ENCODE measurements at places on chromosomes 2 and 18.

DNA sequence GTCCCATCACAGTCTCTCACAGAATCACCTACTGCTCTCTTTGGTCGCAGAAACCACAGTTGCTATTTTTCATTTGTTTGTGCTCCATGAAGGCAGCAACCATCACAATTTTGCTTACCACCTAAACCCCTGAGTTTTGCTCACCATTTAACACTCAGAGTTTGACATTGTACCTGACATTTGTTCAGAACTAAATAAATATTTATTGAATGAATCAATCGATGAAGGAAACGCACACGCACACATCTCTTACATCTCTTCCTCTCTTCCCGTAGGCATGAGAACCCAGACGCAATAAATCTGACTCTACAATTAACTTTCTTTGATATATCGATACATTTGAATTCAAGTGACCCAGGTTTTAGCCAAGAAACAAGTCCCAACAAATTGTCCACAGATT is 105.5 kb upstream of the RNF152 start:
- DNase-seq, result no peak

DNA sequence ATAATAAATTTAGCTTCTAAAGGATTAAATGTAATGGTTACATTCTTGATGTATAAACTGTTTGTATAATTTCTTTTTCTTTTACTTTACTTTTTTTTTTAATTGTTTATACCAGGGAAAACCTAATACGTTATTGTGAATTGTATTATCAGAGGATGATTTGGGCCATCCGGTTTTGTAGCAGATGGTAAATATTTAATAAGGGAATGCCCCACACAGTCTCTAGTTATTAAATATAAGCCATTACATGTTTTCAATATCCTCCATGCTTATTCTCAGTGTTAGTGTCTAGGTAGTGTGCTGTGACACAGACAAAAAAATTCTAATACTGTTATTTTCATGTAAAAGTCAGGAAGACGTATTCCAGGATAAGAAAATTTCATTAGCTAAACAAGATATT is 553.9 kb downstream of the ZNF804A start:
- no peak for DNase-seq

DNA sequence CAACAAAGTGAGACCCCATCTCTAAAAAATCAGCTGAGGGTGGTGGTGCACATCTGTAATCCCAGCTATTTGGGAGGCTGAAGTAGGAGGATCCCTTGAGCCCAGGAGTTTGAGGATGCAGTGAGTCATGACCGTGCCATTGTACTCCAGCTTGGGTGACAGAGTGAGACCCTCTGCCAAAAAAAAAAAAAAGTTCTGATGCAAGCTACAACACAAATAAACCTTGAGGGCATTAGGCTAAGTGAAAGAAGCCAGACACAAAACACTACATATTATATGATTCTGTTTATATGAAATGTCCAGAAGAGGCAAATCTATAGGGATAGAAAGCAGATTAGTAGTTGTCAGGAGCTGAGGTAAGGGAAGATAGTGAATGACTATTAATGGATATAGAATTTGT is 13.0 kb downstream of the YWHAQ start:
- DNase-seq, result no peak

DNA sequence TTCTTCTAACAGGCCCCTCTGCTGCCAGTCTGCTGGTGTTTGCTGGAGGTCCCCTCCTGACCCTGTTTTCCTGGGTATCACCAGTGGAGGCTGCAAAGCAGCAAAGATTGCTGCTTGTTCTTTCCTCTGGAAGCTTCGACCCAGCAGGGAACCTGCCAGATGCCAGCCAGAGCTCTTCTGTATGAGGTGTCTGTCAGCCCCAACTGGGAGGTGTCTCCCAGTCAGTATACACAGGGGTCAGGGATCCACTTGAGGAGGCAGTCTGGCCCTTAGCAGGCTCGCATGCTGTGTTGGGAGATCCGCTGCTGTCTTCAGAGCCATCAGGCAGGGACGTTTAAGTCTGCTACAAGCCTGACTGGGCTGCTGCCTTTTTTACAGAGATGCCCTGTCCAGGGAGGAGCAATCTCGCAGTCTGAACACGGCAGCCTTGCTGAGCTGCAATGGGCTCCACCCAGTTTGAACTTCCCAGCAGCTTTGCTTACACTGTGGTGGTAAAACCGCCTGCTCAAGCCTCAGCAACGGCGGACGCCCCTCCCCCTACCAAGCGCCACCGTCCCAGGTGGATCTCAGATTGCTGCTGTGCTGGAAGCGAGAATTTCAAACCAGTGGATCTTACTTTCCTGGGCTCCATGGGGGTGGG is 29.9 kb downstream of the CHCHD5 start:
- DNase-seq, result no peak

DNA sequence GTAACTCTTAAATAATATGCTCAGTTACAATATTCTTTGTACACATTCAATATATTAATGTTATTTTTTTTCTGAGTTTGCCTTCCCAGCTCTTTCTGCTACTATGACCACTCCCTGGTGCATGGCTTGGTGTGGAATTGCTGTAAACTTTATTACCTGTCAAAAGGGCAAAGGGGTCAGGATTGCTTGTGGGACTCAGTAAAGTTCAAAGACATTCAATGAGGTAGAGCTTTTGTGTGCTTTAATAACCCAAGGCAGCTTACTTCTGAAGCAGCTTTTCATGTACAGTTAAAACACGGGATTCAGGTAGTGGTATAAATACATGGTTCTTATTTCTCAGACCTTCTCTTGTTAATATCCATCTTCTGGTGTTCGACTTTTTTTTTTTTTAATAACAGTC is 132.8 kb downstream of the MEIS1 start:
- DNase-seq, result no peak

DNA sequence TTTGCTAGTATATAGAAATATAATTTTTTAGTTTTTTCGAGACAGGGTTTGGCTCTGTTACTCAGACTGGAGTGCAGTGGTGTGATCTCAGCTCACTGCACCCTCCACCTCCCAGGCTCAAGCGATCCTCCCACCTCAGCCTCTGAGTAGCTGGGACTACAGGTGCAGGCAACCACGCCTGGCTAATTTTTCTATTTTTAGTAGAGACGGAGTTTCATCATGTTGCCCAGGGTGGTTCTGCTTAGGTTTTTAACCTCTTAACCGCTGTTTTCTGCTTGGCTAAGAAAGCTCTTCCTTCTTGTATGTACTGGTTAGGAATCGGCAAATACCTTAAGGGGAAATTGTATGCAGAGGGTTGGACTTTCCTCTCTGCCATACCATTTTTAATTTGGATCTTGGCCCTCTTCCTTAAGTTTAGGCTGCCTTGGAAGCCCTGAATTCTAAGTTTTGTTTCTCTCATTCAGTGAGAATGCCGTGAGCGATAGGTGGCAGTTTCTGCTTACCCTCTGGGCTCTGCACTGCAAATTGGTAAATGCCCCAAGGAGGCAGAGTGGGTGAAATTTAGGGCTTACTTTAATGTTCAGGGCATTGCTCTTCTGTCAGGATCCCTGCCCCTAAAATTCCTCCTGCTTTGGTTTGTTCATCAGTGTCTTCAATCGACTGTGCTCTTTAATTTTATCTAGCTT is 32.3 kb downstream of the EML6 start:
- DNase-seq, result no peak

GRCh38 chr18:56516789-56517188 is 121.6 kb downstream of the TXNL1 start:
- no peak for DNase-seq

- DNase-seq, result no peak
Observed at GRCh38 chr2:32688541-32688940, 60.7 kb downstream of the TTC27 start.

DNA sequence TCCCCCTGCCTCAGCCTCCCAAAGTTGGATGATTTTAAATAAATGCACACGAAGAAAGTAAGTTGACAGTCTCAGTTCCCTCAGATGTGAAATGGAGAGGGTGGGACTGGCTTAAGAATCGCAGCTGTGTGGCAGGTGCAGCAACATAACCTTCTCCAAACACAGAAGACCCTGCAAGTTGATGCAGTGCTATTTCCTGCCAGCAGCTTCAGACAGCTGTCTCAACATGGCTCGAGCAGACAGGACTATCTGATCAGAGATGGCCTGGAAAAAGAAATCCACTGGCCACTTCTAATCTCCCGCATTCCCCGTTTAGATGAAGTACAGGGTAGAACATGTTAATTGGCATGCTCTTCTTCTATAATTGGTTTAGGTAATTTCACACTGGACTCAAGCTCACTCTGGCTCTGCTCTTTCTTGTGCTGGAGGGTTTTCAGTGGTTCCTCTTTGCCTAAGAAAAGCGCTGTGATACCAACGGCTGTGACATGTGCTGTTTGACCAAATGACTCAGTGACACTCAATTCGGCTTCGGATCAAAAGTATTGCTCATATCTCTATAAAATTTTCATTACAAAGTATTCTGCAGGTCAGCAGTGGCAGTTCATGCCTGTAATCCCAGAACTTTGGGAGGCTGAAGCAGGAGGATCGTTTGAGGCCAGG is 40.2 kb downstream of the MYOM1 start:
- DNase-seq, result no peak

DNA sequence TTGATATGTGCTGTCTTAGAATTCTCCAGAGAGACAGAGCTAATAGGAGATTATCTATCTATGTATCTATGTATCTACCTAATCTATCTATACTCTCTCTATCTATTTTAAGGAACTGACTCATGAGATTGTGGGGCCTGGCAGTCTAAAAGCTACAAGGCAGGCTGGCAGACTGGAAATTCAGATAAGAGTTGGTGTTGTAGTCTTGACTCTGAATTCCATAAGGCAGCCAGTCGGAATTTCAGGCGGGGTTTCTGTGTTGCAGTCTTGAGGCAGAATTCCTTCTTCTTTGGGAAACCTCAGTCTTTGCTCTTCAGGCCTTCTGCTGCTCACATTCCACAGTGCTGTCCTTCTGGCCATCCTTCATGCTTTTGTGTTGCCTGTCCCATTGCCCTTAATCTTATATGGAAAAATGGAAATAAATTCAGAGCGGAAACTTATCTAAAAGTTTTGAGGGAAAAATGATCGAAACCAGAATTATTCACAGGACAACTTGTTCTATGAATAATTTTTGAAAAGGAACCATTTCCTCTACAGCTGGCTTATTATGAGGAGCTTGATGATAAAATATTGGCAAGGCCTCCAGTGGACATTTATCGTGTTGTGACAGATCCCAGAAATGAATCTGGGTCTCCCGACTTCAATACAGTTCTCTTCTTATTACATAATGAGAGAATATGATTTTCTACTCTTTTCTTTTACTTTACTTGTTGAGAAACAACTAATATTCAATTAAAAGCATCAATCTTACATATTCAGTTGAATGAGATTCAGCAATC is 10.8 kb downstream of the IL1RL1 start:
- DNase-seq, result no peak
